ENCODE measurements at places on chromosomes 13 and 19.

GRCh38 chr19:16118489-16119033, 6.9 kb downstream of the RAB8A start:
- DNase-seq: peak; percentile 89

DNA sequence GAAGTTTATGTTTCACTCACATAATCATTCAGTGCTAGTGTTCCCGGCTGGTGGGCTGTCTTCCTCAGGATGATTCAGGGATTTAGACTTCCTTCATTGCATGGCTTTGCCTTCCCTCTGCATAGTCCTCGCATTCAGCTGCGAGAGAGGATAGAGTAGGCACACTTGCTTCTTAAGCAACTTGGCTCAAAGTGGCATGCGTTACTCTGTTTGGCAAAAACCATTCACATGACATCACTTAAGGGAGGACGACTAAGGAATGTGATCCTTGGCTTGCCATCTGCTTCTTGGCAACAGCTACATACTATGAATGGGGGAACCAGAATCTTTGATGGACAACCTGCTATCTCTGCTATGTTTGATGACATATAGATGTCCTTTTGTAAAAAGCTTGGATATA, 359.3 kb downstream of the TDRD3 start:
- no peak for DNase-seq

DNA sequence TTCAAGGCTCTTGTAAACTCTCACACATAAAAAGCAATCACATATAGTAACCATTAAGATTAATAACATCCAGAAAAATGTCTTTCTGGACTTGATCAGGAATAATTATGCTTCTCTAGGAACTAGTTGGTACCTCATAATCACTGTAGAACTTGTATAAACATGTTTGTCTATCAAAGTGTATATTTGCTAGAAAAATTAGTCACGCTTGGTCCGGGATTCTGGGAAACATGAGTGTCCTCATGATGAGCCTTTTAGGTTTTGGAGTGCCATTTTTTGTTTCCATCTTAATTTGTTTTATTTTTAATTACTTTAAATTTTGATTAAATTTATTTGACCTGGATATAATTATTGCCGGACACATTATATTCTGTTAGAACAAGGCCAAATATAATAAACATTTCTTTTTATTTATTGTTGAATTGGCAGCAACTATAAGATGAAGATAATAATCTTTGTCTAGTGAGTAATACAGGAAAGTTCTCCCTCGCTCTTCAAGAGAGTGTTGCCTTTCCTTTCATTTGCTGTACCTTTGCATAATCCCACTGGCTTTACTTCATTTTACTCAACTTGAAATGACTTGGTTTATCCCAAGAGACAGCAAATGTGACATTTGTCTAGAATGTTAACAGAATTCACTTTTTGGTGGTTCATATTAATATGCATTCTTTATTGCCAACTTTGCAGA, 207.0 kb downstream of the NALCN start:
- no peak for DNase-seq

GRCh38 chr13:24784319-24784718, 20.4 kb downstream of the RNF17 start:
- no peak for DNase-seq

GRCh38 chr13:88704600-88705275, 1033.6 kb downstream of the SLITRK5 start:
- no peak for DNase-seq

DNA sequence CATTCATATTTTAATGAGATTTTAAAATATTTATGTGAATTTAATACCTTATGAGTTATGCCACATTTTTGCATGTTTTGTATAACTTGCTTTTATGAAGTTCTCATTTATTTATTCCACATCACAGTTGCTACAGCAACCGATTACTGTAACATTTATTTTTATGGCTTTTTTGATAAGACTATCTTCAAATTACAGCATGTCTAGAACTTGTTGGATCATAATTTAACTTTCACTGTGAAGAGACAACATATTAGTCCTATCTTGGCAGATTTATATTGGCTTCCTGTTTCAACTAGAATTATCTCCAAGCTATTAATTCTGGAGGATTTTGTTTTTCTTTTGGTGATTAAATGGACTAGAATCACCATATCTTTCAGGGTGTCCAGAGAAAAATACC, 793.7 kb upstream of the SLITRK5 start:
- no peak for DNase-seq

- no peak for DNase-seq
Measured at GRCh38 chr19:7965259-7965841, 21.9 kb upstream of the TIMM44 start.

Data from germinal center (tissue), 1 donor.